Kasumi-1 (cell line): ENCODE measurements at places on chromosomes 3 and 15.

DNA sequence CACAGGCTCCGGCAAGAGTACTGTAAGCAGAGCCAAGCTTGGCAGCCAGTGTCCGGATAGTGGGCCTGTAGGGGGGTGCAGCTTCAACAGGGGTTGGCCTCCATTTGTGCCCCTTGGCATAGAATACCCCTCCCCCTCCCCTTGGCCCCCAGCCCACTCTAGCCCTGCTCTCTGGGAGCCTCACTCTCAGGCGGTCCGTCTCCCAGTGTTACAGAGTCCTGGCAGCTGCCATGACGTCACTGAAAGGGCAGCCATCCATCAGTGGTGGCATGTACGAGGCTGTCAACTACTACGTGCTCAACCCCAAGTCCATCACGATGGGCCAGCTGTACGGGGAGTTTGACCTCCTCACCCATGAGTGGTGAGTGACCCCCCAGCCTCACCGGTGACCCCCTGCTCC, 50.4 kb downstream of the DNAH1 start:
- DNase-seq: no peak

- peak; percentile 74 for DNase-seq
Measured at GRCh38 chr3:27596334-27596841, 112.2 kb upstream of the SLC4A7 start.

DNA sequence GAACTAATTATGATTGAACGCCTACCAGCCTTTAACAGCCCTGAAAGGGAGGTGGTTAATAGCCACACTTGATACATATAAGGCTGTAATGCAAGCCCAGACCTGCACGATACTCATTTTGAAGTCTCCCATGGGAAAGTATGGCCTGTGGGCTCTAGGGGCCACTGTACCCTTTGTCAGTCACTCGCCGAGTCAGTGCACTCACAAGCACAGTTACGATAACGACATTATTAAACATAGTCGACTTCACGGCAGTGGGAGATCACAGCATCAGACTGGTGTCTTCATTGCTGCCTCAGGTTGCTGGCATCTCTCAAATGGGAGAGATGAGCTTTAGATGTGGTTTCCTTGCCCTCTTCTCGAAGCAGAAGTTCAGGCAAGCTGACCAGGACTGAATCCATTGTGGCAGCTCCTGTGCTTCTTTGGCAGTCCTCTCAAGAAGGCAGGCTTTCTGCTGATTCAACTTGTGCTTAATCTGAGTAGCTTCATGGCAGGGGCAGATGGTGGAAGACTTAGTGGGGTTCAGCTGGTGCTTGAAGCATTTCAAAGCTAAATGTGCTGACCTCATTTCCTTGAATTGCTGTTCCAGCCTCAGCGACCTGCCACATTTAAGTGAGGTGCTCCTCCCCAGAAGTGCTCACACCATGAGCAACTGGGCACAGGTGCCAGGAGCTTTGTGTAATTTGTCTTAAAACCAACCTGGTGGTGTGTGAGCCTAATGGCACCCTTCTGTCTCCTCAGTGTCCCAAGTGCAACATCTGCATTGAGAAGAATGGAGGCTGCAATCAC, 15.8 kb upstream of the P4HTM start:
- DNase-seq: no peak

DNA sequence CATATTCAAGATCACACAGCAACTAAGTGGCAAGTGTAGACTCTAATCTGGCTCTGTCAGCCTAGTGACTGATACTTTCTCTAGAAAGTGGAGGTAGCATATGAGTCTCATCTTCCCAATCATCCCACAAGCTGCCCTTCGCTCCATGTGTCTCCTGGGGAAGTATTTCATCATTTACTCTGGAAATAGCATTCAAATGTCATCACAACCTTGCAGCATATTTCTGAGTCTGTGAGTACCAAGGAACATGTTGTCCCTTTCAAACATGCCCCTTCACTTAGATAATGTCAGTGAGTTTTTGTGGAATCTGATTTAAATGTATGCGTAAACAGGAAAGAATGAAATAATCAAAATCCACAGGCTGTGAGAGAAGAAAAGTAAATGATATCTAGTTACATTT, 322.9 kb downstream of the SLC9A9 start:
- no peak for DNase-seq

DNA sequence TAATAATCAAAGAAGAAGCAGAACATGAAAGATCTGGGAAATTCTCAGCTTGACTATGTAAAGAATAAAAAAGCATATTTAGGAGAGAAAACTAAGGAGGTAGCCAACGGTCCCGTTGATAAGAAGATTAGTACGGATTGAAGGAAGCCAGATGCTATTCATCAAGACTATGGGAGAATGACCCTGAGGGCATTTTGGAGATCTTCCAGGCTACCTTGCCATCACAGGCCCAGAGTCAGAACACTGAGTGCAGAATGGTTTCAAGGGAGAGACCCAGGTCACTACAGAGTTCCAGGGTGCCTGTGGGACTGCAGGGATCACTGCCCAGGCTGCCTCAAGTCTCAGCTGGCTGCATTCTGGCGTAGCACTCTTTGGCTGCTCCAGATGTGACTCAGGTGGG, 752.9 kb upstream of the ARPP21 start:
- DNase-seq: no peak

GRCh38 chr15:69107025-69107620, 53.3 kb upstream of the GLCE start:
- DNase-seq: no peak

- DNase-seq: no peak
Measured at GRCh38 chr15:69830430-69830829, 267.3 kb downstream of the TLE3 start.

DNA sequence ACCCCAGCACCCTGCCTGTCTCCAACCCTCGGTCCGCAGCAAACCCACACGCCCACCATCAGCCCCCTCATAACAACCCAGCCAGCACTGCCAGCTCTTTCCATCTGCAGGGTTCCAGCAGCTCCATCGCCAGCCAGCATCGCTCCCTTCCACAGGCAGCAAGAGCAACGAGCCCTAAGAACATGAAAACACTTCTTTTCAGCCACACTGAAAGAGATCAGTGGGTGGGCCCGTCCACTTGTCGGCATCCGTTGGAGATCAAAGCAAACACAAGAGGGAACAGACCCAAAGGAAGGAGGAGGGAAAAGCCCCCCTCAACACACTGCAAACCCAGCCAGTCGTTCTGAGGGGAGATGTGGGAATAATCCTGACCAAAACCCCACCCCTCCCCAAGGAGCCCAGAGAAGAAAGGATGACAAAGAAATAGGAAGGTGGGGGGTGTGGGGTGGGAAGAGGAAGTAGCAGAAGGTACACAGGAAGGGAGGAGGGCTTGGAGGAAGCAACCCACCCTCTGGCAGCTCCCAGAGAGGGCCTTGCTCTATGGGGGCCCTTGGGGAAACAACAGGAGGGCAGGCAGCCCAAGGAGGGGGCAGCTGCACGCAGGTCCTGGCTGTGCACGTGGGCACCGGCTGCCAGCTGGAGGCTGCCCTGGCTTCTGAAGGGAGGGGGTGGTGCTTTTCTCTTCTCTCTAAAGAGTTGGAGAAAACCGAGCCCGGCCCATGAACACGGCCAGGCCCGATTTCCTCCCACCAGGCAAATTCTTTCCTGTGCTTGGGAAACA, 473.6 kb upstream of the PROK2 start:
- DNase-seq: peak; percentile 69

DNA sequence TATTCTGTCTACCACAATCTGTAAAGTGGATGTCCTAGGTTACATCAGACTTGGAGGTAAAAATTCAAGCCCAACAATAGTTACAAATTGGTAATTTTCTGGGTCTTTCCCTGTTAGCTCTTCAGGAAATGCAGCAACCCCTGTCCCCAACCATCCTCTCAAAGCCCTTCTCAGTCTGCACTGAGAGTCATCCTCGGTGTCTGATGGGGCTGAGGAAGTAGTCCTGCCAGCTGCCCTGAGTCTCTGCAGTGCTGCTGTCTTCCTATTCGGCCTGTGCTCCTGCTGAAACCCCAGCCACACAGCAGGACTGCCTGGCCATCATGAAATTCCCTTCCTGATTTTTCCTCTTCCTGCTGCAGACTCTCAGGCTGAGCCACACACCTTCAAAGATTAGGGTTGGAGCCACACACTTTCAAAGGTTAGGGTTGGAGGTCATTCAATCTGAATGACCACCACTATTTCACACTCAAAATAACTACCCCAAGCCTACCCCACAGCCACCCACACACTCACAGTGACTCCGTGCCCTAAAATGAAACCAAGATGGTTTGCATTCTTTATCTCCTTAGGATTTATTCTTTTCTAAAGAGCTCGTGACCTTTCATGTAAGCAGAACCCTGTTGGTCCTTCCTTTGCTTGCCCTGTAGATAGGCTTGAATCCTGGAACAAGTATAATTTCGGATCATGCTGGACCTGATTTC, 17.6 kb downstream of the TRIM42 start:
- DNase-seq: no peak

DNA sequence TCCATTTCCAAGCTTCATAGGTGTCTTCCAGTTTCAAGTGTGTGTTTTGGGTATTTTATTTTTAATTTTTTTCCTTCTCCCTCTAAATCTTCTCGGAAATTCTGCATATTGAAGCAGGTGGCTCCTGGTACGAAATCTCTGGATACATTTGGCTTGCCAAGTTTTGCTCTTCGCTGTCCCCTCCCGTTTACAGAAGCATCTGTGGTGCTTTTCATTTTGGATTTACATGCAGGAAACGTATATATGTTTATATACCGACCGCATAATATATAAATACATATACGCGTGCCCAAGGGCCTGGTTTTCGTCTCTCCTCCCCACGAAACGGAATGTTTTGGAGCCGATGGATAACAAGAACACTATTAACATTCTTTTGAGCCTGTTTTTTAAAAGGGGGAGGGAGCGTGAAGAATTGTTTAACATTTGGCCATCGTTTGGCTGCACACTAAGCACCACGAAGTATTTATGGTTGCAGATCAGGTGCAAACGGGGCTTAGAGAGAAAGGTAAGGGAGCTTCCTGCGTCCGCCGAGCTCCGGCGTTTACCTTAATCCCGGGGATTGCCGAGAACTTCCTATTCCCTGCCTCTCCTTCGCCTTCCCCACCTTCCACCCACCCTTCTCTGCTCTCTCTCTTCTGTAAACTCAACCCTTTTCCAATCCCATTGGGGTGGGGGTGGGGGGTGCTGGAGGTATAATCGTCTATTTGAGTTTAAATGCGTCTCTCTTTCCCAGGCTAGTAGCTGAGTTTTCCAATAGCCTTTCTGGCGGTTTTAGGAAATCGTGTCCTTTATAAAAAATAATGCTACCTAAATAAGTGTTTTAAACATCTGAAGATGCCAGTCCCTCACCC, 1.1 kb upstream of the NLGN1 start:
- no peak for DNase-seq

DNA sequence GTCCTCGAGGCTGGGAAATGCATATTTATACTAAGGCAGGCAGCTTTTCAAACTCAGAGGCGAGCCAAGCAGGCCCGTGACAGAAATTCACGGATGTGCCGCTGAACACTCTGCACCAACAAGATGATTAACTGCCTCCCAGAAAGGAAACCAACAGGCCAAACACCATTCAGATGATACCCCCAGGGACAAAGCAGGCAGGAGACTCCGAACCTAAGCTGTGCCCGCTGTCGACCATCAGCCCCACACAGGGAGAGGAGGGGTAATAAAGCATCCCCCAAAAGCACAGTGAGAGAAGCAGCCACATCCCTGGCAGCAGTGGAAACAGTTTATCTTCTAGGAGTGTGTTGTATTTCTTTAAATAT, 31.8 kb downstream of the ADAMTS17 start:
- no peak for DNase-seq

GRCh38 chr3:125054449-125055329, 1.1 kb downstream of the HEG1 start:
- peak; percentile 18 for DNase-seq

DNA sequence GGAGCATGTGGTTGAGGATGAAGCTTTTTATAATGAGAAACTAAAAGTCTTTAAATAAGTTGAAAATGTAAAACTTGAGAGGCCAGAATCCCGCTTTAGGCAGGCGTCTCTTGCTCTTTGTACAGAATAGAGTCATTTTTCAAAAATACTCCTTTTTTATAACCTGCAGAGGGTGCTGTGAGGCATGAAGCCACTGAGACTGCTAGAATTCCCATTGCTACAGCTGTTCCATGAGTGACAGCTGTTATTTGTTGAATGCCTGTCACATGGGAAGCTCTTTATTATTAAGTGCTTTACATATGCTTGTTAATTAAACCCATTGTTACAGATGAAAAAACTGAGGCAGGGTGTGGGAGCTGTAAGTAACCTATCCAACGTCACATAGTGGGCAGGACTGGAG, 18.5 kb downstream of the MINAR1 start:
- DNase-seq: no peak

DNA sequence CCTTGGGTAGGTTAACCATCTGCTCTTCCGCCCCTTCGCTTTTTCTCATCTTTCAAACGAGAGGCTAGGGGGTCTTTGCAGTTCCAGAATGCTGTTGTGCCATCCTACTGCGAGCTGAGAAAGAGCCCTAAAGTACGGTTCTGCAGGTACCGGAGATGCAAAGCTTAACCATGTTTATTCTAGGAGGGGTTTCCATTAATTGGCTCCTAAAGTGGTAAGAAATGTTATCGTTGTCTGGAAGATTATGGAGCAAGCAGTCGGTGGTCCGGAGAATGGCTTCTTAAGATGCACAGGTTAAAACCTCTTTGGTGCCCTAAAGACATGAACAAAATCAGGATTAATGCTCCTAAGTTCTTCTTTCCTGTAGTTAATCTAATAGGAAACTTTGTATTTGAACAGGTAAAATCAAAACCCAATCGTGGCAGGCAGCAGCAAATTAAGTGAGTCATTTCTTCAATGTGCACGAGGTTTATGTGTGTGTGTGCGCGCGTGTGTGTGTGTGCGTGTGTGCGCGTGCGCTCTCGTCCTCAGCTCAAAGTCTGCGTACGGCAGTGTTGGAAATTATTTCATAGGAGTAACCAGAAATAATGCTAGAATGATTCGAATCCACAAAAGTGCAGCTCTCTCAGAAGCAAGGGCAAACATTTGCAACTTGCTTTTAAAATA, 772 bp downstream of the FAM81A start:
- DNase-seq: no peak

- no peak for DNase-seq
Measured at GRCh38 chr3:142735462-142735861, 11.6 kb downstream of the TRPC1 start.

GRCh38 chr15:29090617-29091466, 178.8 kb downstream of the NSMCE3 start:
- peak; percentile 40 for DNase-seq

DNA sequence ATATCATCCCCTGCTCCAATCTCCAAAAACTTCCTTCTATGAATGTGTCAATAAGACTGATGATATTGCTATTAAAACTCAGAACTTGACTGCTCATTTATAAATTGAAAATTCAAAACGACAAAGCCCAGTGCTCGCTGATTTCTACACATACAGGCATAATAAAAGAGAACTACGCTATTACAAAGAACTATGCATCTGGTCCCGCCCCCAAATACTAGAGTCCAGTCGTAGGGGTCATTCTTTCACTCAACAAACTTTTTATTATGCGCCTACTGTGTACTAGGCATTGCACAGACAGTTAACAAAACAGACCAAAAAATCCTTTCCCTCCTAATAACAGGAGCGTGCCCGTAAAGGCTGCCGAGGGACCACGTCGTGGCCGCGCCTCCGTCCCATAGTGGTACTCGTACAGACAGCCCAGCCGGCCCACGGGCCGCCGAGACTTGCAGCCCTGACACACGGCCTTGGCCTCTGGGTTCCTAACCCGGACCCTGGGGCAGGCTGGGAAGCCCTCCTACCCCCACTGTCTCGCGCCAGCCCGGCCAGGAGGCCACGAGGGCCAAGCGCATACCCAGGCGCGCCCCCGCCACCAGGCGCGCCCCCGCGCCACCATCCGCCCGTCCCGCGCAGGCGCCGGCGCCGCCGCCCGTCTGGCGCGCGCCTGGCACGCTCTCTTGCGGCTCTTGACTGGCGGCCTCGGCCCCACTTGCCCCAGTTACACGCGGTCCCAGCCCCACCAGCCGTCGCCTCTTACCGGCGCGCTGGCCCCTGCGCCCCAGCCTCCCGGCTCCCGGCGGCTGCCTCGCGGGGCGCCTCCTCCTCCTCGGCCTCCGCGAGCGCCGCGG, 757 bp downstream of the AVEN start:
- peak; percentile 35 for DNase-seq
